Suprapubic skin (tissue), 4 donors: ENCODE measurements at places on chromosomes 4 and X.

DNA sequence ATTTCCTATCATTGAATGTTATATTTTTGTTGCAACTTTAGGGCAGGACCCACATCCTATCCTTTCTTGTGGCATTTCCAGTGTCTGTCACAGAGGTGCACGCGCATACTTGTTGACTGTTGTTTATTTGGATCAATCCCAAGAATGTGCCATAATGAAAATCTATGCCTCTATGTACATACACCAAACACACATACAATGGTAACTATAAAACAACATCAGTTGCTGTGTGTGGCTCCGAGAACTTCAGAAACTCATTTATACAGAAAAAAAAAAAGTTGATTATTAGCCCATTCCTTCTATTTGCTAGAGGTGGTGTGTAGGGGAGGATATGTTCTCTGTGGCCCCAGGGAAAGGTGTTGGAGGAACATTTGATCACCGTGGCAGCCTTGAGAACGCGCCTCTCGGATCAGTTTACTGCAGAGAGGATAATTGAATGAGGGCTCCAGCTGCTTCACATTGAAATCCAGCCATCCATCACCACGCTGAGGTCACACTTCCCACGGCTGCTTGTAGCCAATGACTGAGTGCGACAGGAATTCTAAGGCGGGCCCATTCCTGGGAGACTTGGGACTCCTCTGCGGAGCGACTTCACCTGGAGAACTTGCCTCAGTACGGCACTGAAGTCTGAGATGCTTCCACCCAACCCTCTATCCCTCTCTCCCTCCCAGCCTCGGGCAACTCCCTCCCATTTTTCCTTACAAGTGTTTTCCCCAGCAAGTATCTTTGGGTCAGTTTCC is 19.5 kb downstream of the SMPX start:
- no peak for DNase-seq

- no peak for DNase-seq
Measured at GRCh38 chr4:162234595-162234994, 70.8 kb upstream of the FSTL5 start.

DNA sequence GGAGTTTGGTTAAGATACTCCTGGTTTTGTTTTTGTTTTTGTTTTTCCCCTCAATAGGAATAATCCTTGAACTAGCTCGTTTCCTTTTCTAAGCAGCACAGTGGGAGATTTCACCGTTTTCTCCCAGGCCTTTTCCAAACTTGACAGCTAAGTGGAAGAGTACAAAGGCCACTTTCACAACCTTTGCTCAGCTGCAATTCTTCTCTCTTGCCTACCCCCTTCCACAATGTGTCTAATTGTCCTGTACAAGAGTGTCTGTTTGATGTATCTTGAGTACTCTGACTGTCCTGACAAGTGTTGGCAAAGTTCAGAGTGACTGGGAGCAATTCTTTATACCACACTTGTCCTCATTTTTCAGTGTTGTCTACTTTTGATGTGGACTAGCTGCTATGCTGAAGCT is 674.3 kb upstream of the AMOT start:
- no peak for DNase-seq

- no peak for DNase-seq
Measured at GRCh38 chrX:7606039-7606652, 236.8 kb upstream of the VCX start.

DNA sequence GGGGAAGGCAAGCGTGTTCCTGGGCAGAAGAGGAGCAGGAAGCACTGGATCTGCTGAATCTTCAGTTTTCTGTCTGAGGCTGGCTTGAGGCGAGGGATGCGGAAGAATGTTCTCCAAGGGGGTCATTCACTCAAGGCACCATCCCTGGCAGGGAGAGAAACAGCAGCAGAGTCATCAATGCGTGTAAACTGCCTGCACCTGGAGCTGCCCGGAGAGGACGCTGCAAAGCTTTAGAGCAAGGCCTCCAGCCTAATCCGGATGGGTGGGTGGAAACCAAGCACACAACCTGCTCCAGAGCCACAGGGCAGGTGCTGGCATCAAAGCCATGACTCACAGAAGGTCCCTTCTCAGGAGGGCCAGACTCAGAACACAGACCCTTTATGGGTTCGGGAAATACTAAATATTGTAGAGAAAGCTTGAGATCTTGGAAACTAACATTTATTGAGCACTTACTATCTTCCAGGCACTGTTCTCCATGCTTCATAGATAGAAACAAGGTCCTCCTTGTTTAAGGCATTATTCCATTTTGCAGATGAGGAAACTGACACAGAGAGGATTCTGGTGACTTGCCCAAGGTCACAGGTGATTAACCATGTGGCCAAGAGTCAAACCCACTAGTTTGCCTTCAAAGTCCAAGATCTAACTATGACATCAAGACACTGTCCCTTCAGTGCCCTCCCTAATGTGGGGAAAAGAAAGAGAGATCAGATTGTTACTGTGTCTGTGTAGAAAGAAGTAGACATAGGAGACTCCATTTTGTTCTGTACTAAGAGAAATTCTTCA is 7.7 kb downstream of the PROM1 start:
- no peak for DNase-seq
